ENCODE measurements at places on chromosomes 5 and 9.

GRCh38 chr5:76625087-76625815, 2.0 kb upstream of the F2RL2 start:
- peak; percentile 63 for DNase-seq

DNA sequence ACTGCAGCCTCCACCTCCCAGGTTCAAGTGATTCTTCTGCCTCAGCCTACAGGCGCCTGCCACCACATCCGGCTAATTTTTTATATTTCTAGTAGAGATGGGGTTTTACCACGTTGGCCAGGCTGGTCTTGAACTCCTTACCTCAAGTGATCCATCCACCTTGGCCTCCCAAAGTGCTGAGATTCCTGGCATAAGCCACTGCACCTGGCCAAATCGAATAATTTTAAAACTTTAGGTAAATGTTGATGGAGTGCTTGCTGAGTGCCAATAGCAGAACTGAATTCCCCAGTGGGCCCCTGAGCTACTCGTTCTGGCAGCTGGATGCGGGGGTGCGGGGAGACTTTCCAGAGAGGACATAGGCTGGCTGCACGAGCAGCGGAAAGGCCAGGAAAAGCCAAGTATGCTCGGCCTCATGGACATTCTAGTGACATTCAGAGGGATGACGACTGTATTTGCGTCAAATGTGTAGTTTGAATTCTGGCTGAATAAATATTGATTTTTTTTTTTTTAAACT, 16.8 kb downstream of the TRAF2 start:
- no peak for DNase-seq

- DNase-seq, result no peak
Observed at GRCh38 chr5:75042522-75042921, 9.8 kb downstream of the GCNT4 start.

DNA sequence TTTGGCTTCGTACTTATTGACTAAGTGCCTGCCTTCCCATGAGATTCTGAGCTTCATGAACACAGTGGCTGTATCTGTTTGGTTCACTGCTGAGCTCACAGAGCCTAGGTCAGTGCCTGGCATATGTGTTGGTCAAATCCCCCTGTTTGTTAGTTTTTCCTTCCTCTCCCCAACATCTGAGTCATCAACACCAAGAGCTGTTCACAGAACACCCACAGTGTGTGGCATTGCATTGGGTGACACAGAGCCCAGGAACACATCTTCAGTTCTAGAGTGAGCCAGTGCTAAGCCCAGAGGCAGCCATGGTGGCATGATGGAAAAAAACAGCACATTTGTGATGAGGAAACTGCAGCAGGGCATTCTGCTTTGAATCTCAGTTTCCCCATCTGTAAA, 294.6 kb downstream of the SEC61B start:
- DNase-seq, result no peak

- no peak for DNase-seq
Observed at GRCh38 chr9:98518556-98518955, 190.2 kb downstream of the GABBR2 start.

DNA sequence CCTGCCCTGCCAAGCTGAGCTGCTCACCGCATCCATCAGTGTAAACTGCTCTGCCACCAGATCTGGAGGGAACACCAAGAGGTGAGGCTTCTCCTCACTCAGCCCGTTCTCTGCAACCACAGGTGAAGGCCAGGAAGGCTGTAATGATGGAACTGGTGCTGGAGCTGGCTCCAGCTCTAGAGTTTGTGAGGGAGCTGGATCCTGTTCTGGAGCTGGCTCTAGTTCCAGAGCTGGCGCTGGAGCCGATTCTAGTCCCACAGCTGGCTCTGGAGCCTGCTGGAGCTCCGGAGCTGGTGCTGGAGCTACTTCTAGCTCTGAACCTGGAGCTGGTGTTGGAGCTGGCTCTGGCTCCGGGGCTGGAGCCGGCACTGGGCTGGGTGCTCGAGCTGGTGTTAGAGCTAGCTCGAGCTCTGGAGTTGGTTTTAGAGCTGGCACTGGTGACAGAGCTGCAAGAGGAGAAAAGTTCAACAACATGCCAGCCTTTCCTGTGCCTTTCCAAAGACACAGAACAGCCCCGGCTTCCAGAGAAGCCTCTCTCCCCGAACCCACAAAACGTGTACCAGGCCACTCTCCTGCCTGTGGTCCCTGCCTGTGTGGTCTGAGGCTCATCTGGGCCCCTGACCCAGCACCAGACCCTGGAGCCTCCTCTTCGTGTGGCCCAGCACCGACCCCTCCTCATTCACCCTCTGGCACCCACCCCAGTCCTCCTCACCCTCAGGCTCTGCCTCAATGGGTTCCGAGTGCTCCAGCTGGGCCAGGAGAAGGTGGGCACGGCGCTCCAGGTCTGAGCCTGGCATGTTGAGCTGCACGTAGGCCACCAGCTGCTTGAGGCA, 12.9 kb downstream of the RALGDS start:
- DNase-seq, result no peak

GRCh38 chr5:102753889-102754766, 977 bp upstream of the PAM start:
- DNase-seq, result peak; percentile 27

- no peak for DNase-seq
Observed at GRCh38 chr9:85321561-85321960, 420.2 kb downstream of the AGTPBP1 start.

GRCh38 chr5:113390224-113390623, 44.6 kb downstream of the TSSK1B start:
- DNase-seq, result no peak
